ENCODE measurements at places on chromosomes 7 and 10.

DNA sequence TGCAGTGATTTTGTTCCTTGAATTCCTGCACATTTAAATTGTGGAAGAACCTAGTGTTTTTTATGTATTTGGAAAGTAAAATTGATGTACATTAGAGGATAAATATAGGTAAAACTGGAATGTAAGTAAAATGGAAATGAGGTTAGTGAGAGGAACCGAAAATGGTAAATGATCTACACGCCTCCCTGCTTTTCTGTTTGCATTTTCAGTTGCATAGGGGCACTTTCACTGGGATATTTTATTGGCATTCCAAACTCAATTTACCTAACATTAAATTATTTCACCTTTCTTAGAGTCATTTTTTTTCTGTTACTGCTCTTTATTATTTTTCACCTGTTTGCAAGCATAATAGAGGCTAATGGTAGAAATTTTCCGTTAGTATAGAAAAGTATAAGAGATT lies 8.0 kb downstream of the CDK13 start:
- DNase-seq, result no peak

GRCh38 chr10:132679217-132679595 lies 106.7 kb downstream of the NKX6-2 start:
- DNase-seq, result no peak

DNA sequence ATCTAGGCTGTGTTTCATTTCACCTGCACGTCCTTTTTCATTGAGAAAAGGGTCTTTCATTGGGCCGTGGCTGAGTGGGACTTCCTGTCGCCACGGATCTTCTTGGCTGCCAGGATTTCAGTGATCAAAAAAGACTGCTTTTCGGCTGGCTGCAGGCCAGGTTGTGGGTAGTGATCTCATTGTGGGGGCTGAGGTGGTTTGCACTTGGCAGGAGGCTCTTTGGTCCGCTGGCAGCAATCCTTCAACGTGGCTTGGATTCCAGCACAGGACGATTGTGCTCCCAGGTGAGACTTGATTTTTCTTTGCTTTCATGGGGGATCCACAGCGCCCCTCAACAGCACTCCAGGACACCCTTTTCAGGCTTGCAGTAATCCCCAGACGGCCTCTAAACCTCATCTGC lies 29.0 kb upstream of the ZNF273 start:
- DNase-seq, result no peak

DNA sequence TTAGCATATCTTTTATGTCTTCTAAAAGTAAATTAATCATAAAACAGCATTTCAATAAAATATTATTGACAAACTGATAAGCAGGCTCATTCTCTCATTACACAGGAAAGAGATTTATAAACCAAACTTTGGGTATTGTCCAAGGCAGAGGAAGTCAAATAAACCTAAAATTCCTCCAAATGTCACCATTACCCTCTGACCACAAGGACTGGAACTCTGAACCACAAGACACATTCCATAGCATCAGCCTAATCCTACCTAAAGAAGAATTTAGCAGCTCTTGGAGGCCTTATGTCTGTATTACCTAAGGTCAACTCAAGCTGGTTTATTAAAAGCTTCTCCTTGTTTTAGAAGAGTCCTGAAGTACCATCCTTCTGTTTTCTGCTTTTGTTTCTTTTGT lies 82.4 kb upstream of the SLC13A1 start:
- no peak for DNase-seq

Data from hepatic stellate cell (primary cell).